GM12864 (cell line): ENCODE measurements at places on chromosomes 1 and 21.

DNA sequence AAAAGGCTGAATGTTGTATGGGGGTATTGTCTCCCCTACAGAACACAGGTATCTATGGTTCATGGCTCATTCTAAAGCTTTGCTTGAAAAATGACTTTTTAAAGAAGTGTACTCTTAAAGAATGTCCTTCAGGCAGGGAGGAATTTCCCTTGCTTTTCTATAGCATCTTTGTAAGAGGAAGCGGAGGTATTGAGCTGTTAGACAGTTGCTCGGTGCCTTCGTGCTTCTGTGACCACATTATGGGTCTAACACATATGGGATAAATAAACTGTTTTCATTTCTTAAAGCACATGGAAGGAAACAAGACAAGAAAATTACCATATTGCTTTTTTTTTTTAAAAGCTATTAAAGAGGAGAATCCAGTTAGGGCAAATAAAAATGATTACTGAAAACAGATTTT is 182.9 kb downstream of the NTNG1 start:
- no peak for DNase-seq

DNA sequence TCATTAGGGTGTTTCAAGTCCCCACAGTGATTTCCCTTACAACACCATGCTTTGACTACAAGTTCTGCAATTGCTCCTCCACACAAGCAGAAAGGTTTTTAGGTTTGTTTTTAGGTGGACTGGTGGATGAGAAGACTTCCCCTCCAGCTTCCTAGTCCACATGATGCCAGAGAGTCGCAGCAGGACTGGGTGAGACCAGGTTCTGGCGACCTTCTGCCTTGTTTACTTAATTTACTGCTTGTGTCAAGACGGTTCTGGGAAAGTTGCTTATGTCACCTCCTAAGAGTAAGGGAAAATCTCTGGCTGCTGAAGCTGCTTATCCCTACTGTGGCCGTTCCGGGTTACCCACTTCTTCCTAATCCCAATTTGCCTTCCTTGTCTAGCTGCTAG is 76.4 kb downstream of the GLUL start:
- no peak for DNase-seq

DNA sequence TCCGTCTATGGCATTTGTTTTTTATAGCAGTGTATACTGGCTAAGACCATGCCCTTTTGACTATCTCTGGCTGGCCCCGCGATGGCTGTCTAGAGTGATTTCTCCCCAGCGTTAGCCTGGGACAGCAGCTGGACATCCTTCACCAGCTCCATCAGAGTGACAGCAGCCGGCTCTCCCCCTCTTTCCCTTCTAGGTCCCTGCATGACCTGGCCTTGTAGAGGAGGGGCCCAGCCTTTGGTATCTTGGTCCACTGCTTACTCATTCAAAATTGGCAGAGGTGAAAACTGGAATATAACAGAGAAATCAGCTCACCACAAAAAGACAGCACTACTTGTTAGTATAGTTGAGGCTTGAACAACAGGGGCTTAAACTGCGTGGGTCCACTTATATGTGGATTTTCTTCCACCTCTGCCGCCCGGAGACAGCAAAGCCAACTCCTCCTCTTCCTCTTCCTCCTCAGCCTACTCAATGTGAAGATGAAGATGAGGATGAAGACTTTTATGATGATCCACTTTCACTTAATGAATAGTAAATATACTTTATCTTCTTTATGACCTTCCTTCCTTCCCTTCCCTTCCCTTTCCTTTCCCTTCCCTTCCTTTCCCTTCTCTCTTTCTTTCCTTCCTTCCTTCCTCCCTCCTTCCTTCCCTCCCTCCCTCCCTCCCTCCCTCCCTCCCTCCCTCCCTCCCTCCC is 29.4 kb upstream of the B3GALNT2 start:
- no peak for DNase-seq

DNA sequence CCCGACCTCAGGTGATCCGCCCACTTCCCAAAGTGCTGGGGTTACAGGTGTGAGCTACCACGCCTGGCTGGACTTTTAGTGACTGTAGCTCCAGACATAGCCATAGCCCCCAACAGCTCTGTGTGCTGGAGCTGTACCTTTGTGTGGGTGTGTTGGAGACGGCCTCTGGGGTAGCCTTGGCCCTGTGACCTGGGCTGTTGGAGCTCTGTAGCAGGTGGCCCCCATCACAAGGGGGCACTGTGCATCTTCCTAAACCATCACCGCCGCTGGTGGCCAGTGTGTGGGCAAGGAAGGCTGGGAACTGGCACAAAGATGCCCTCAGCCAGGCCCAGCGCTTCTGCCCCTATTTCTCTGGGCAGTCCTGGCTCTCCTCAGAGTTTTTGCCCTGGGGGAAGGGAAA is 38.4 kb upstream of the FOXO6 start:
- no peak for DNase-seq

DNA sequence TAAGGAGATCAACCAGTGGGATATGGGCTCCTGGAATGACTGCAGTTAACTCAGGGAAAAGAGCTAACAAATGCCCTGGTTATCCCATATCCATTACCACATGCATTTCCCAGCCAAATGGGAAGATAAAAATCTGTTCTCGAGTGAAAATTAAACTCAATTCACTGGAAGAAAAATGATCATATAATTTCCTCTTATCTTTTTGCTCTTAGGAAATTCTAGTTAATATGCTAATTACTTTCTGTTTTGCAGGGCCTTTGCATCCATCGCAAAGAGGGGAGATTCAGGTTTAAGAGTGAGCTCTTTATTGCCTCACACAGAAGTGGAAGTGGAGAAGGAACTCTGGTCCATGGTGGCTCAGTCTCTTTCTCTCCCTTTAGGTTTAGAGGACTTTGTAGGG is 3.9 kb upstream of the IL24 start:
- DNase-seq, result no peak
